ENCODE measurements at places on chromosomes 12 and 14.

GRCh38 chr14:74945261-74945851 lies 10.0 kb downstream of the PGF start:
- no peak for DNase-seq

- no peak for DNase-seq
These were observed 711.9 kb upstream of the TMEM132C start for GRCh38 chr12:127555071-127555470.

GRCh38 chr12:5506821-5507231 lies 74.9 kb downstream of the NTF3 start:
- no peak for DNase-seq

GRCh38 chr12:79895071-79895470 lies 39.8 kb downstream of the PPP1R12A start:
- DNase-seq, result no peak

GRCh38 chr14:52640137-52640536 lies 55.2 kb downstream of the ERO1A start:
- DNase-seq, result no peak

- DNase-seq, result no peak
These were observed 39.3 kb upstream of the FRMD6 start for GRCh38 chr14:51612449-51612848.

GRCh38 chr14:33943096-33943883 lies 7.6 kb downstream of the EGLN3 start:
- DNase-seq, result no peak

DNA sequence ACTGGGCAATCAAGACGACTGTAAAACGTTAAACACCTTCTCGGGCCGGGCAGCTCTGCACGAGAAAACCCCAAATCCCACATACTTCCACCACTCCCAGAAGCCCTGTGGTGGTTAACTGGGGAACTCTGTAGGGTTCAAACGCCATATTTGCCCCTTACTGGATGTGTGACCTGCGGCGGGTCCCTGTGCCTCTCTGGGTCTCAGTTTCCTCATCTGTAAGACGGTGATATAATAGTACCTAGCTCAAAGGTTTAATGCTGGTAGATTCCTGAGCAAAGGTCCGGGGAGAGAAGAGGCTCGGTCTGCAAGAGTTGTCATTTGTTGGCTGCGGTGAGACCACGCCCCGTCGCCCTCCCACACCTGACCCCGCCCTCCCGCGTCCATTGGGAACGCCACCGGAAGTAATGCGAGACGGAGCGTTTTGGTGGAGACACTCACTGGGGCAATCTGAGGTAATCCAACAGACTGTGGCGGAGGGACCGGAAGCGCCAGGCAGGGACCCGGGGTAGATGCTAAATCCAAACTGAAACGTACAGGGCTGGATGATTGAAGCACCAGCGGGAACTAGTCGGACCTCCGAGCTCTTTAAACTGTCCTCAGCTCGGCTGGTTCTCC lies 661 bp upstream of the OGFOD2 start:
- peak; percentile 94 for DNase-seq

GRCh38 chr14:102565331-102565887 lies 27.0 kb upstream of the RCOR1 start:
- no peak for DNase-seq

- no peak for DNase-seq
These were observed 27.7 kb downstream of the PPP4R3A start for GRCh38 chr14:91482263-91483013.
